ENCODE measurements at places on chromosomes 11 and 22.

GRCh38 chr22:25448435-25449051 lies 115.9 kb upstream of the GRK3 start:
- DNase-seq = no peak

DNA sequence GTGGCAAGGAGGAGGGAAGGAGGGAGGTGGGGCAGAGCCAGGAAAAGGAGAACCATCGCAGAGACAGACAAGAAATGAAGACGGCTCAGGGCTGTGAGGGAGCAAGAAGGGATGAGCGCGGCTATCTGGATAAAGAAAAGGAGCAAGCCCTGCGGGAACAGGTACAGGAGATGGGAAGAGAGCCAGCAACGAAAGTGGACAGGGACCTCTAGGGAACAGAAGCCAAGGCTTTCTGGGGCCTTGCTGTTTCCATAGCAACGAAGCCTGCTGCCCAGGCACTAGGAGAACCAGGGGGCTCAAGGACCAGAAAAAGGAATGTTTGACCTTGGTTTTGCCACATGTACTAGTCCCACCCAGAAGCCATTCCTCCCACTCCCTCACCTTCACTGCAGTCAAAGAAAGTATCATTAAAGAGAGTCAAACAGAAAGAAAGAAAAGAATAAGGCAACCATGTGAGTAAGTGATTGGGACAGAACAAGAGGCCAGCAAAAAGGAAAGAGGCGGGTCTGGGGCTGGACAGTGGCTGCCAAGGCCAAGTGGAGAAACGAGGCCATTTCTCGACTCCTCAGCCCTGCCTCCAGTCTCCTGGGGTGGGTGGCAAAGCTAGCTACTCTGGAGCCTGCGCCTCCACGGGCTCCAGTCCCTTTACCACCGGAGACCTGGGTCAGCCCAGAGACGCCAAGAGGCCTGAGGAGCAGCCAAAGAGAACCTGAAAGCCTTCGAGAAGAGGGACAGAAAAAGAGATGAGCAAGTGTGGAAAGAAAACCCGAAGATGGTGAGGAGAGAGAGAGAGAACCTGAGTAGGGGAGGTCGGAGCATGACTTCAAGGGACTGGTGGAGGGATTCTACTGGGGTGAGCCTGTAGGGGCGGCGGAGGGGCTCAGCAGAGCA lies 35.1 kb downstream of the NRXN2 start:
- no peak for DNase-seq

DNA sequence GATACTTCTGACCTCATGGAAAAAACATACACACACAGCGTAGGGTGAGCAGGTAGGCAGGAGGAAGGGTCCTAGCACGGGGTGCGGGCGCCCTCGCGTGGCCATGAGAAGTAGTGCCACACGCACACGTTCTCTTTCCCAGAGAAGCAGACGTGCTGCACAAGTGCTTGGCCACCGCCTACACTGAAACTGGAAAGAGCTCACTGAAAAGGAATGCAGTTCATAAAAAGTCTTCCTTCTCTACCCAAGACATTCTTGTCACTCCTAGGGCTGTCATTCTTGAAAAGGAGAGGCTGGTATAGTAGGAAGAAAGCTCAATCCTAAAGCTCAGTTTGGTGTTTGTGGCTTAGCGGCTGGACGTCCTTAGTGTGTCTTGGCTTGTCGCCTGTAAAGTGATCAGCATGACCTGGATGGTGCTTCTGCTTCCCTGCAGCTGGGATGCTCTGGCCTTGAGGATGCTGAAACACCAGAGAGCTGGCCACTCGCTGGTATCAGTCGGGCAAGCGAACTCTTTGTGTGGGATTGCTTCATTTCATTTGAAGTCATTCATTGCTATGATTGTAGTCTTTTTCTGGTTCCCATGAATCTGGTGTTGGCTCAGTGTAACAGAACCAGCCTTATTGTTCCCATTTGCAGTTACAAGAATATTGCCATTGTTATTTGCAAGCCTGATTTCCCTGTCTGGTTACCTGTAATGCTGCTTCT lies 303.8 kb downstream of the NTM start:
- DNase-seq = peak; percentile 39

DNA sequence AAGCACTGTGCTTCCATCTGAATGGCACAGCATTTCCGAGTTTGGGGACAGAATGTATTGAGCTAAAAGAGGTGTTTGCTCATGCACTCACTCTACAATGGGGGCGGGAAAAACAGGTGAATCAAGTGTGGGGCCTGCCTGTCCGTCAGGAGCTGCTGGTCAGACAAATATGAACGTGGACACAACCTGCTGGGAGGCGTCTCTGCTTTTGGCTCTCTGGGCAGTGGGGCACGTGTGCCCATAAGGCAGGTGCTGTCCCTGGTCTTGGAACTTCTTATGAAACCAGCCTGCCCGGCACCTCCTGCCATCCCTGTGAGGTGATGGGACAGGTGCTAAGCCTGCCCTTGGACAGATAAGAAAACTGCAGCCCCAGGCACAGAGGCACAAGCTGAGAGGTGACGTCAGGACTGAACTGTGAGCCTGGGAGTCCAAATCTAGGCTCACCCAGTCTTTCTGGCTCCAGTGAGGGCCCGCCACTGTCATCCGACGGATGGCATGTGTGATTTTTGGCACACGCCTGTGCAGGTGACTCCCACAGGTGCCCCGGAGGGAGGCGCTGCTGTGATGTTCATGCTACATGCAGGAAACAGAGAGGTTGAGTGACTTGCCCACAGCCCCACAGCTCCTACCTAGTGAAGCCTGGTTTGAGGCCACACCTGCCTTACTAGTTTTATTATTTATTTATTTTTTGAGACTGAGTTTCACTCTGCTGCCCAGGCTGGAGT lies 51.6 kb downstream of the SMIM38 start:
- no peak for DNase-seq

DNA sequence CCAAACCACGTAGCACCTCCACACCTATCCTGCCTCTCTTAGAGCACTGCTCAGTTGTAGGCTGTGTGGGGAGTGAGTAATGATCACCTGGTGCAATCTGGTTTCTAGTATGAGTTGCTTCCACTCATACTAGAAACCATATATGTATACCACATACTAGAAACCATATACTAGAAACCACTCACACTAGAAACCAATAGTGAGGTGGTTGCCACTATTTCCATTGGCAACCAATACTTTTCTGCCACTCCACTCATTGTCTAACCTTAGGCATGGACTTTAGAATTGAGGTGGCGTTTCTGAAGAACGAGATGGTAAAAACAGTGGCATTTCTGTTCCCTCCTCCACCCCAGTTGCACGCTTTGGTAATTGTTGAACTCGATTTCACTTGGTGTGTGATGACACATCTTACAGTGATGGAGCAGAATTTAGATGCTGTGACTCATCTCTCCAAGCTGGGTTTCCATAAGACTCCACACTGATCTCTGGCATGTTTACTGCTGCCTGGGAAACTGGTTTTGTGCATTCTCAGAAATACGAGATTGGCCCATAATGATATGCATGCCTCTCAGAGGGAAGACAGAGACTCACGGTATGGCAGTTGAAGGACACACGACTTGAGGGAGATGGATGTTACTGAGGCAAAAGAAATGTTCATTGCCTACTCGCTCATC lies 82.9 kb downstream of the KIRREL3 start:
- DNase-seq = no peak

DNA sequence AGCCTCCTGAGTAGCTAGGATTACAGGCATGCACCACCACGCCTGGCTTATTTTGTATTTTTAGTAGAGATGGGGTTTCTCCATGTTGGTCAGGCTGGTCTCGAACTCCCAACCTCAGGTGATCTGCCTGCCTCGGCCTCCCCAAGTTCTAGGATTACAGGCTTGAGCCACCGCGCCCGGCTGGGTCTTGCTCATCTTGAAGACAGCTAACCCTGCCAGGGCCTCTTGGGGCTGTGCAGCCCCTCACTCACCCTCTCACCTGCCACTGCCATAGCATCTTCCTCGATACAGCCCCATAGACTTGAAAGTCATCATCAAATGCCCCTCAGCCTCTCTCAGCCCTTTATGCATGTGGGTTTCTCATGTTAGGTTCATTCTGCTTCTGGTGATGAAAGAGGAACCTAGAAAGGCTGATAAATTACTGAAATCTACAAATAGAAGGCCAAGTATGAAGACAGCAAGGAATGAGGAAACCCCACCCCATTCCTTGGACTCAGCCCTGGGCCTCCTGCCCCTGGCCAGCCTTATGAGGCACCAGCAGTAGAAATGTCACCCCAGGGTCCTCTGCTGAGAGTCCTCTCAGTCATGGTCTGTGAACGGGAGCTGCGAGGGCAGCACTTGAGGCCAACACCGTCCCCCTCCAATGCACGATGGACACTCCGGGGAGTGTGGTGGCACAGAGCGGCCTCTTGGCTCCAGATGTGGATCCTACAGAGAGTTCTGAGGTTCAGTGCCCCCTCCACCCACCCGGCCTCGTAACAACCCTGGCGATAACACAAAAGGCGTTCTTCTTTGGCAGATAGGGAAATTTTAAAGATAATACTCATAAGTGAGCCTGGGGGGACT lies 24.8 kb downstream of the SCGB1A1 start:
- DNase-seq = no peak

Measured in NCI-H2081 (cell line).